Activated effector memory CD4-positive, alpha-beta T cell treated with anti-CD3 and anti-CD28 coated beads, Interleukin-2, amount 50 U/mL, for 16 hours (primary cell): ENCODE measurements at places on chromosomes 5 and 9.
A peak's percentile ranks its signal among the peaks of the same experiment; 100 is the strongest.

DNA sequence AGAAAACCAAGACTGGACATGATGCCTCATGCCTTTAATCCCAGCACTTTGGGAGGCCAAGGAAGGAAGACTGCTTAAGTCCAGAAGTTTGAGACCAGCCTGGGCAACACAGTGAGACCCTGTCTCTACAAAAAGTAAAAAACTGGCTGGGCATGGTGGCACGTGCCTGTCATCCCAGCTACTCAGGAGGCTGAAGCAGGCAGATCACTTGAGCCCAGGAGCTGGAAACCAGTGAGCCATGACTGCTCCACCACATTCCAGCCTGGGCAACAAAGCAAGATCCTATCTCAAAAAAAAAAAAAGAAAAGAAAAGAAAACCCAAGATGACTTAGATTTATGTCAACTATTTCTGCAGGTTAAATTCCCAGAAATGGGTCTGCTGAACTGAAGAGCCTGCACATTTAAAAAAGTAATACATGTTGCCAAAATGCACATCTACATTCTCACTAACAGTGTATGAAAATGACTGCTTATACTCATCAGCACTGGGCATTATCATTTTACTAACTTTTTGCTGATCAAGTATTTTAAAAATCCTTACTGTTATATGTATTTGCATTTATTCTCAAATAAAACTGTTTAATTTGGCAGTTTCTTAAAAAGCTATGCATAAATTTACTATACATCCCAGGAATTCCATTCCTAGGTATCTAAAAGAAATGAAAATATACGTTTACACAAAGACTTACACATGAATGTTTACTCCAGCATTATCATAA lies 14.3 kb downstream of the ERMP1 start:
- DNase-seq = no peak

DNA sequence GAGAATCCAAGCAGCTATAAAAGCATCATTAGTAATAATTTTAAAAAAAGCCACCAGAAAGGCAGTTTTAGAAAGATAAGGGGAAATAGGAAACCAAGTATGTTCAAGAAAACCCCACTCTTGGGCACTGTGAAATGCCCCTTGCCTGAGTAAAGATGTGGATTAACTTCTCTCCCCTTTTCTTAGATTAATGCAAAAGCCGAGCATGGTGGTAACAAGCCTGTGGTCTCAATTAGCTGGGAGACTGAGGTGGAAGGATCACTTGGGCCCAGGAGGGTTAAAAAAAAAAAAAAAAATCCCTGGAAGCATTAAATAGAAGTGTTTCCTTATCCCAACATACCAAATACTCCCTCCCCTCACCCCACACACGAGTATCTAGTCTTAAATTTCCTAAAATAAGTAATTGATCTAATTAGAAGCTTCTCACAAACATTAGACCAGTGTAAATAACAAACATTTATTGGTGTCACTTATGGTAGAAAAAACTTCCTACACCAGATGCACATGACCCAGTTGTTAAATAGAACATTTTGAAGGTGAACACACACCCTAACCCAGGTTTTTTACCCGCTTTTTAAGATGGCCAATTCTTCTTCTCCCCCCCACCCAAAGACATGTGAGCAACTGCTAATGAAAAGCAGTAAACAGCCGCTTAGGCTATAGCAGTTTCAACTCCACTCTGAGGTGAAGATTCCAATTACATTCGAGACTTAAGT lies 5.2 kb downstream of the HSPA5 start:
- no peak for DNase-seq

DNA sequence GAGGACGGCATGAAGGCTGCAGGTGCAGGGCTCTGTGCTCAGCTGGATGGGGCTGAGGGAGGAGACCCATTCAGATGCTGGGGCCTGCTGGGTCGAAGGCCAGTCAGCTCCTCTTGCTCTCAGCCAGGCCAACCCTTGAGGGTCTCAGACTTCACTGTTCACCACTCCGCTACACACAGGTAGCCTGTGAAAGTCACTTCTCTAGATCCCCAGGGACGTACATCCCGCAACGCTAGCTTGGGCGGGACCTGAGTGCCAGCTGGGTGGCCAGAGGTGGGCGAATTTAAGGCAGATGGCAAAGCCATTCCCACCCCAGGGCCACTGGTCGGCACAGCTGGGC lies 42.2 kb upstream of the FCN1 start:
- DNase-seq = peak; percentile 38

DNA sequence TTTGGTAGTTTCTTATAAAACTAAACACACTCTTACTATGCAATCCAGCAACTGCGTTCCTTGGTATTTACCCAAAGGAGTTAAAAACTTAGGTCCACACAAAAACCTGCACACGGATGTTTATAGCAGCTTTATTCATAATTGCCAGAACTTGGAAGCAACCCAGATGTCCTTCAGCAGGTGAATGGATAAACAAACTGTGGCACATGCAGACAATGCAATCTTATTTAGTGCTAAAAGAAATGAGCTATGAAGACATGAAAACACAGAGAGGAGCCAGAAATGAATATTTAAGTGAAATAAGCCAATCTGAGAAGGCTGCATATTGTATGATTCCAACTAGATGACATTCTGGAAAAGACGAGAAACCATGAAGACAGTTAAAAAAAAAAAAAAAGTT lies 10.7 kb downstream of the WNK2 start:
- no peak for DNase-seq

DNA sequence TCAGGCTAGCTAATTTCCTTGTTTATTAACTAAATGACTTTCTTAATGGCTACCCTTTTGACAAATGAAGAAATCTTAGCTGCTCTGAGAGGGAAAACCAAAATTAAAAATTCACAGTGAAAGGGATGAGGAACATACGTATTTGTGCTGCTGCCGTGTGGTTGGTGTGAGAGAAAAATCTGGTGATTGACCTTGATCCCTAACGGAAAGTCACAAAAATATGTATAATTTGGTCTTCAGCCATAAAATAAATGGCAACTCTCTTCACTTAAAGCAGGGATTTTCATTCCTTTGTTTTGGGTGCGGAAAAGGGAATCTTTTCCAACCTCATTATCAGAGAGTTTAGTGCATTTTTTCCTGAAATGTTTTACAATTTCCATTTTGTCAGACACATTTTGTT lies 40.4 kb downstream of the PAM start:
- no peak for DNase-seq

- DNase-seq = no peak
These were observed 57.7 kb downstream of the PDE6A start for GRCh38 chr5:149886692-149887470.

- DNase-seq = no peak
These were observed 21.7 kb upstream of the ADAMTSL1 start for GRCh38 chr9:18452276-18452675.

- no peak for DNase-seq
These were observed 115.3 kb upstream of the IRX2 start for GRCh38 chr5:2866662-2867372.

DNA sequence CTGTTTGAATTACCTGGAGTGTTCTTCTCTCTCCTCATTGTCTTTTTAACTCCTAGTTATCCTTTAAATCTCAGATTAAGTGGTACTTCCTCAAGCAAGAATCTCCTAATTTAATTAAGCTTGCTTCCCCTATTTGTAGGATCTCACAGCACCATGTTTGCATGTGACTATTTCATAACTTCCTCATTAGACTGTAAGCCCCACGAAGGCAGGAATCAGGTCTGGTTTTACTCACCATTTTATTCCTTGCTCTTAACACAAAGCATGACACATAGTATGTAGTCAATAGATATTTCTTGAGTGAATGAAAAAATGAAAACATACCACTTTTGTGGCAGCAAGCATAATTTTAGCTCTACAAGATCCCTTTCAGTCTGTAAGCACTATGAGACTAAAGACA lies 1.3 kb upstream of the ERMP1 start:
- DNase-seq = no peak

DNA sequence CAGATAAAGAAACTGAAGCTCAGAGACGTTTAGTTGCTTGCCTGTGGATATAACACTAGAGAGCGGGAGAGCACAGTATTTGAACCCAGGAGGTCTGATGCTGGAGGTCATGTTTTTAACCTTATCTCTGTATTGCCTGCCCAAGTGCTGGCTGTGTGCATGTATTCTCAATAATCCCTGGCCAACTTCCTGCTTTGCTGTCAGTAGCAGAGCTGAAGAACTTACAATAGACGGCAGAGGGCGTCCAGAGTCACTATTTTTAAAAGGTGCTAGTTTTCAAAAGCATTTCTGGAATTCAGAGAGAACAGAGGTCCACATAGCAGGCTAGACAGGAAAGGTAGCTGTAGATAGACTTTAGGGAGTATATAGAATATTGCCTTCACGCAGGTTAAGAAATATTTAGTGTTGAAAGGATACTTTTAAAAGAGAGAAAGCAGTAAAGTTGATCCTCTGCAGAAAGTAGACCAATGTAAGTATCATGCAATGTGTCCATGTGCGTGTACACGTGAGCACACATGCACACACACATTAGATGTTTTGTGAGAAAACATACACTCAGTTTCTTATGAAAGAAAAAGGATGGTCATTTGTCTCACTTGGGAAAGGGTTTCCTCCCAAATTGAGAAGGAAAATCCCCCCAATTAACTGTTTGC lies 46.3 kb downstream of the PTCD2 start:
- DNase-seq = no peak

GRCh38 chr5:74255692-74256392 lies 384.7 kb downstream of the ENC1 start:
- no peak for DNase-seq

GRCh38 chr5:135337064-135337463 lies 62.0 kb downstream of the MACROH2A1 start:
- no peak for DNase-seq

DNA sequence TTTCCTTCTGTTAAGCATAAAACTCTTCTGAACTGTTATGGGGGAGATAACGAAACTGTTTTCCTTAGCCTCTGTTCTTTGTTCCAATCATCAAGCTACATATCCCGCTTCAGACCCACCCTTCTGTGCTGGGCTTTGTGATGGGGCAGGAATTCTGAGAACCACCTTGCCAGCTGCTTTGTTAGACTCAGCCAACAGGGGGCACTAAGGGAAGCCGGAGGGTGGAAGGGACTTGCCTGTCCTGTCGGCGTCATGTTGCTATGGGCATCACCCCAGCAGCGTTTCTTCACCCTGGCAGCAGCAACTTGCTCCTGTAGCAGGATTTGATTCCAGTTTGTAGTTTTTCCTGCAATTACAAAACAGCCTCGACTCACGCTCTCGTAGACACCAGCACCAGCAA lies 169.1 kb downstream of the CAAP1 start:
- DNase-seq = peak; percentile 63

- DNase-seq = no peak
These were observed 6.8 kb downstream of the UBE2R2 start for GRCh38 chr9:33823801-33824200.

DNA sequence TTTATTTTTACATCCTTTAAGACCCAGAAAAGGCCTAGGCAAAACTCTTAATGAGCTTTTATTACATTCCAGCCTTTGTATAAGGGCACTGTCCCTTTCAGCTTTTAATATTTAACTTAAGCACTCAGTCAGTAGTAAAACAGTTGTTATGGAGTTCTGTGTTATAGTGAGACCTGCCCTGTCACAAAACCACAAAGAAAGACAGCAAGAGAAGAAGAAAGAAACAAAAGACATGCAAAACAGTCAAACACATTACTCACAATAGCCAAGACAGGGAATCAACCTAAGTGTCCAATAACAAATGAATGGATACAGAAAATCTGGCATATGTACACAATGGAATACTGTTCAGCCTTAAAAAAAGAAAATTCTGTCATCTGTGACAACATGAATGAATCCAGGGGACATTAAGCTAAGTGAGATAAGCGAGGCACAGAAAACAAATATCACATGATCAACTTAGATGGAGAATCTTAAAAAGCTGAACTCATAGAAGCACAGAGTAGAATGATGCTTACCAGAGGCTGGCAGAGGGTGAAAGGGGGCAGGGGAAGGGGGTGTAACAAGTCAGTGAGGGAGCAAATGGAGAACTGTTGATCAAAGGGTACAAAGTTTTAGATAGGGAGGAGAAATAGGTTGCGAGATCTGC lies 63.8 kb upstream of the CCNG1 start:
- DNase-seq = no peak

DNA sequence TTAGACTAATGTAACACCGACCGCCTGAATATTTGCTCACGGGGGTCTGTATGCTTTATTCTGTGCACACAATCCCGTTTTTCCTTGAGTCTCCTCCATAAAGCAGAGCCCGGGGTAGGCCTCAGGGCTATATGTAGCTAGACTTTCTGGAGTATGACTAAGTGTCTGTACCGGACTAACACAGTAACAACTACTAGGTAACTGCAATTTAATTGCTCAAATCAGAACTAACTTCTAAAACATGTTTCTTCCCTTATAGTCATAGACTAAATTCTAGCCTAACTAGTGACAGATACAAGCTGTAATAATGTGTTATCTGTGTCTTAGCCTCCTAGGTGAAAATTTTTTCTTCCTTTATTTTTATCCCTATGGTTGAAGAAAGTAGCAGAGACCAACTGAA lies 2.1 kb downstream of the REEP5 start:
- DNase-seq = no peak

DNA sequence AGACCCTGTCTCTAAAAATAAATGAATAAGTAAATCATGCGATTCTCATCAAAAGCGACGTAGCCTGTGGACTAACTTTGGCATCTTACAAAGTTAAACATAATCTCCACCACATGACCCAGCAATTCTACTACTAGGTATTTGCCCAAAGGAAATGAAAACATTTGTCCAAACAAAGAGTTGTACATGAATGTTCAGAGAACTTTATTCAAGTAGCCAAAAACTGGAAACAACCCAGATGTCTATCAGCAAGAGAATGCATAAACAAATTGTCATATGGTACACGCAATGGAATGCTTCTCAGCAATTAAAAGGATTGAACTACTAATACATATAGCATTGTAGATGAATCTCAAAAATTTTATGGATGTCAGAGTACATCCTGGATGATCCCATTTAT lies 82.6 kb downstream of the ADRB2 start:
- no peak for DNase-seq

DNA sequence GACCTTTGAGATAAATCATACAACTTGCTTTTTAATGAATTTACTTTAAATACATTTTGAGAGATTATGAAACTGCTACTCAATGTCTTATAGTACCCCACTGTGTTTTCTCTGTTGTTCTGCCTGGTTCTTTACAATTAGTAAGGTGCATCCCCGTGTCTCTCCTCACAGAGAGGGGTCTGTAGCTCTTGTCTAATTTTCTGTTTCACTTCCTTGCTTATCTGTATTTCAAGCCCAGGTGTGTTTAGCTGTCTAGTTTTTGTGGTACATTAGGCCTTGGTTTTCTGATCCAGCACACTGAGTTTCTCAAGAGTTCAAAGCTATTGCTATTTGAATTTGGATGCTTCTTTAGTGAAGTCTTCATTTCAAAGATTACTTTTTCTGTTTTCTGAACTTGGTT lies 105.1 kb downstream of the MAST4 start:
- no peak for DNase-seq

DNA sequence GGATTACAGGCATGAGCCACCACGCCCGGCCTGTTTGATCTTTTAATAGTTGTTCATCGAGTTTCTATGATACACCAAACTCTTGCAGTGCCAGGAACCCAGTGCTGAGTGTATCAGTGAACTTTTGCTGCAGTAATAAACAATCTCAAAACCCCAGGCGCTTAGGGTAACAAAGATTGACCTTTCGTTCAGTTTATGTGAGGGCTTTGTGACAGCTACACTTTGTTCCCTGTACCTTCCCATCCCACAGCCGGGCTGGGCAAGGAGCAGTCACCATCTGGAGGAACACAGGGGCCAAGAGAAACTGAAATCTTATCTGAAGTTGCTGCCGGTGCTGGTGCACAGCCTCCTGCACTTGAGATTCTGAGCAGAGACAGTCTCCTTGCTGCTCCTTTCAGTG lies 17.2 kb upstream of the WNK2 start:
- no peak for DNase-seq
